ENCODE measurements at places on chromosomes 16 and 17.
A peak's percentile ranks its signal among the peaks of the same experiment; 100 is the strongest.

DNA sequence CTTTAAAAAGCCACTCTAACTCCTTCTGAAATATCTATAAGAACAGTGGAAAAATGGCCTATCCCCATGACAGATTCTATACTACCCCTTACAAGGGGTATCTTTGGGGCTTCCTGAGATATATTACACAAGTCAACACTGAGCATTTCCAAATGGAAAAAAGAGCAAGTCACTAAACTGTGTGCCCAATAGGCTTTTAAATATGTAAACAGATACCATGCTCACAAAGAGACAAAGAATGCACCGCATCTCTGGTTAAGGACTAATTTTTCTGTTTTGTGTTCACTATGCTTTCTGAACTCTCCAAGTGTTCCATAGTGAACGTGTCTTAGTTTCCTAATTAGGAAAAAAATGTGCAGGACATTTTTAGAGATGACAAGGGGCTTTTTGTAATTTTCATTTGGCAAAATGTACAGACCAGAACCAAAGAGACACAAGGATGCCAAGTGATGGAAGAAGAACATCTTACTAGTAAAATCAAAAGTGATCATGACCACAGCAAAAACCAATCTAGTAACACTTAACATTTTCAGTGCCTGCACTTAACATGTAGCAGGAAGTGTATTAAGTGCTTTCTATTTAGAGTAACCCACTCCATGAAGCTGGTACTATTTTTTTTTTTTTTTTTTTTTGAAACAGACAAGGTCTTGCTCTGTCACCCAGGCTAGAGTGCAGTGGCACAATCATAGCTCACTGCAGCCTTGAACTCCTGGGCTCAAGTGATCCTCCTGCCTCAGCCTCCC, 21.5 kb downstream of the MYH11 start:
- no peak for DNase-seq

DNA sequence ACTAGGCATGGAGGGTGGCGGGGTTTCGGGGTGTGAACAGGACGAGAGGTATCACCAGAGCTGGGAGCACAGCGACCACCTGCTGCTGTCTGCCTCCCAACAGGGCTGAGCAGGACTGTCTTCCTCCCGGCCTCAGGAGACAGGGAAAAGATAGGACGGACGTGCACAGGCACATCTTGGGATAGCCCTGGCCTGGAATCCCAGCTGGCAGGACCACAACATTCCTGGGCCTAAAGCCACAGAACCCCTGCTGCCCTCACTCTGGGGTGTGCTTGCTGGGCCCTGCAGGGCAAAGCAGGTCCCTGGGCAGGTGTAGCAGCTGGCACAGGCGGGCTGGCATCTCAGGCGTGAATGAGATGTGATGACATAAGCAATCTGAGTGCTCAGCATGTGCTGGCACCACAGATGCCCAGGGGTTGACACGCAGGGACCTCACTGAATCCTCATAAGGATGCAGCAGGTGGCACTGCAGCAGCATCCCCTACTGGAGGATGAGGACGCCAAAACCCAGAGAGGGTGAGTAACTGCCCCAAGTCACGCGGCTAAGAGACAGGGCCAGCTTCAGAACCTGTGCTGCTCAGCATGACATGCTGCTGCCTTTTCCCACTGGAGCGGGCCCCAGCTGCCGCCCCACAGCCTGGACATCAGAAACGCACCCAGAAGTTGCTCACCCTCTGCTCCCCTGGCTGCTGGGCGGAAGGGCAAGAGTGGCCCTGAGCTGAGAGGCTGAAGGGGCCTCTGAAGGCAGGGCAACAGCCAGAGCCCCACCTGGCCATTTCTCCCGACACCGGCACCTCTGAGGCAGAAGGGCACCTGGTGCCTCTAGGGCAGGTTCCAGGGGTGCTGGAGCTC, 7.1 kb downstream of the CORO7 start:
- no peak for DNase-seq

- DNase-seq = no peak
Measured at GRCh38 chr16:47156680-47157215, 13.0 kb upstream of the NETO2 start.

DNA sequence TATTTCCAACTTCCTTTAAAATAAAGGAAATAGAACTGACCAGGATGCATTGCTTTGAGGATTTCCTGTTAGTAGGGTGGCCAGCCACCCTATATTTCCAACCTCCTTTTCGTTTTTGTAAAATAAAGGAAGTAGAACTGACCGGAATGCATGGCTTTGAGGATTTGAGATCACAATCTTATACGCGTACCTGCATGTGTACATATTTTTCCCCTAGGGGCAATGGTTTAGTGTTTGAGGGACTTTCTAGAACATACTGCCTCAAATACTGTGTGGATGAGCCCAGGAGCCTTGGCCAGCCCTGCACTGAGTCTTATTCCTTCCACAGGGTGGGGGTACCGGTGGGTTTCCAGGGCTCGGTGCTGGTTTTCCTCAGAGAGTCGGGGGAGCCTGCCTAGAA, 25.6 kb downstream of the MAPK8IP3 start:
- DNase-seq = no peak

DNA sequence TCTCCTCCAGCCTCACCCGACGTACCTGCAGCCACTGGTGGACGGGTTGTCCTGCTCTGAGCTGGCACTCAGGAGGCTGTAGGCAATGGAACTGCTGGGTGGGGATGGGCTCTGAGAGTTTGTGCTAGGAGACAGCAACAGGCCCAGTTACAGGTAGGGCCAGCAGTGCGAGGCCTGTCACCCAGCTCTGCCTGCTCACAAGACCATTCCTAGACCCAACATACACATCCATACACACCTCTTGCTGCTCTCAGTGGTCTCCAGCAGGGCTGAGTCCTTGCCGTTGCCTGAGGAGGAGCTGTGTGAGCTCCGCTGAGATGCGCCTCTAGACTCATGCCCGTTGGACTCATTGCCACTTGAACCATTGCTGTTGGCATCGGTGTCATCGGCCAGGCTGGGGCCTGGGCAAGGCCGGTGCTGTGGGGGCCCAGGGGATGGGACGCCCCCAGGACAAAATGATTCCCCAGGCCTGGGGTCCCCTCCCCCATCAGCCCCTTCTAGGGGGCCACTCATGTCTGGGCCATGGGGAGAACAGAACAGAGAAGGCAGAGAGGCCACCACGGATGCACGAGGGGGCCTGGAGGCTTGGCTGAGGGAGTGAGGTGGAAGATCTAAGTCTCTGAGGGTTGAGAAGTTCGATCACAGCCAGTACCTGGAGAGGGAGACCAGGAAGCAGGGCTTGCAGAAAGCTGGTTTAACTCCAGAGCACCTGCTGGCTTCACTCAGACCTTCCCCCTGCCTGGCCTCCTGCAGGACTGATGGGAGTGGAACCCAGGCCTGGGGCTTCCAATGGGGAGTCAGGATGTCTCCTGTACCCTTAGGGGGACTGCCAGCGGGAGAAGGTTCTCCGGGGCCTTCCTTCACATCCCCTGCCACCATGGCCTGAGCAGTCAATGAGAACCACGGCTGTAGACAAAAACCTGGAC, 1.7 kb downstream of the PER1 start:
- no peak for DNase-seq

- DNase-seq = no peak
Measured at GRCh38 chr17:68532826-68533225, 20.6 kb downstream of the PRKAR1A start.

GRCh38 chr17:50107790-50108414, 12.8 kb downstream of the PDK2 start:
- DNase-seq = no peak

DNA sequence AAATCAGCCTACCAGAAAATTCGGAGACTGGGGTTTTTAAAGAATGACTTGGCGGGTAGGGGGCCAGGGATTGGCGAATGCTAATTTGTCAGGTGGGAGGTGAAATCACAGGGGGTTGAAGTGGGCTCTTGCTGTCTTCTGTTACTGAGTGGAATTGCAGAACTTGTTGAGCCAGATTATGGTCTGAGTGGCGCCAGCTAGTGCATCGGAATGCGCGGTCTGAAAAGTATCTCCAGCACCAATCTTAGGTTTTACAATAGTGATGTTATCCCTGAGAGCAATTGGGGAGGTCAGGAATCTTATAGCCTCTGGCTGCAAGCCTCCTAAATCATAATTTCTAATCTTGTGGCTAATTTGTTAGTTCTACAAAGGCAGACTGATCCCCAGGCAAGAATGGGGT, 762 bp upstream of the RBL2 start:
- no peak for DNase-seq

DNA sequence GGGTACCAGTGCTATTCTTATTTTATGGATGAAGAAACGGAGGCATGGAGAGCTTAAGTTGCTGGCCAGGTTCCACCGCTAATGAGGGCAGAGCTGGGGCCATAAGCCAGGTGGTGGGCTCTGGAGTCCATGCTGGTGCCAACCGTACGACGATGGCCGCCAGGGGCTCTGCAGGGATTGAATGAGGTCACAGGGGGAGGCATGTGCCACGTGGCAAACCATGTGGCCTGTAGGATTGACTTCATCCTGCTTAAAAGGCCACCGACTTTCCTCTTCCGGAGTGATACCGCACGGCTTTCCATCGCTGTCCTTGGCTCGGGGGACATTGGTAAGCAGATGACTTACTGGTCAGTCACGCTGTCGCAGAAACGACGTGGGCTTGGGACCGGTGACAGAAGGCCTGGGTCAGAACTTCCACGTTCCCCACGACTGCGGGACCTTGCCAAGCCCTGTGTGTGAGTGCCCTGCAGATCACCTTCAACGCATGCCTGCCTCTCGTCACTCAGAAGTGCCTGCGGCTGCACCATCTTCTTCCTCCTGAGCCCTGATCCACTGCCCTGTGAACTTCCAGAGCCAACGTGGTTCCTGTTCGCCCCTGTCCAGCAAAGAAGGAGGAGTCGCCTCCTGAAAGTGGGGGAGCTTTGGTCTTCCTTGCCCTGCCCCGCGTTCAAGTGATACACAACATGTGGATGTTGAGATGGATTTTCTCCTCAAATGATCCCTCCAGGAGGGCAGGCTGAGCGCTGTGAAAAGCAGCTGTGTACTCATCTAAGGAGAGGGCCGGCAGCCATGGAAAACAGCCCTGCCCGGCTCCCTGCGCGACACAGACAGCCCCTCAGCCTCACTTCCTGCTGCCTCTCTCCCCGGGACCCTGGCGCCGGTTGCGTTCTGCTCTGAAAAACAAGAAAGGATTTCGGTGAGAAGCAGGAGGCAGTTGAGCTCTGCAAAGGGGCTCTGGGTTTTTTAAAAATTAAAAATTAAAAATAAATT, 176.7 kb downstream of the C16orf95 start:
- no peak for DNase-seq

- DNase-seq = peak; percentile 0
Measured at GRCh38 chr16:26396511-26397235, 670.1 kb upstream of the C16orf82 start.

- DNase-seq = no peak
Measured at GRCh38 chr16:56225017-56225742, 33.9 kb downstream of the GNAO1 start.

DNA sequence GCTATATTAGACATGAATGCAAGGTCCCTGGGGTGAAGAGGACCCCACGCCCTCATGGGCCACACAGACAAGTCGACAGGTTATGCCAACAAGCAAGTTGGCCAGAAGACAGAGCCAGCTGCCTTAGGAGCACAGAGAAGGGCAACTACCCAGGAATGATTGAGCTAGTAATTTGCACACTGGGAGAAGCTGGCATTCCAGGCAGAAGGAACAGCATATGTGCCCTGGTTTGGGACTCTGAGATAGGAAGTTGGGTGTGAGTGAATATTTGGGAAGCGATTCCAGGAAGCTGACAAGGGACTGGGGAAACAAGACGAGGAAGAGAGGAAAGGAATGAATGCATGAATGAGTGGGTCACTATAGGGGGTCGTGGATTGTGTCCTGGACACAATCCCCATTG, 203.7 kb upstream of the CDH5 start:
- no peak for DNase-seq

DNA sequence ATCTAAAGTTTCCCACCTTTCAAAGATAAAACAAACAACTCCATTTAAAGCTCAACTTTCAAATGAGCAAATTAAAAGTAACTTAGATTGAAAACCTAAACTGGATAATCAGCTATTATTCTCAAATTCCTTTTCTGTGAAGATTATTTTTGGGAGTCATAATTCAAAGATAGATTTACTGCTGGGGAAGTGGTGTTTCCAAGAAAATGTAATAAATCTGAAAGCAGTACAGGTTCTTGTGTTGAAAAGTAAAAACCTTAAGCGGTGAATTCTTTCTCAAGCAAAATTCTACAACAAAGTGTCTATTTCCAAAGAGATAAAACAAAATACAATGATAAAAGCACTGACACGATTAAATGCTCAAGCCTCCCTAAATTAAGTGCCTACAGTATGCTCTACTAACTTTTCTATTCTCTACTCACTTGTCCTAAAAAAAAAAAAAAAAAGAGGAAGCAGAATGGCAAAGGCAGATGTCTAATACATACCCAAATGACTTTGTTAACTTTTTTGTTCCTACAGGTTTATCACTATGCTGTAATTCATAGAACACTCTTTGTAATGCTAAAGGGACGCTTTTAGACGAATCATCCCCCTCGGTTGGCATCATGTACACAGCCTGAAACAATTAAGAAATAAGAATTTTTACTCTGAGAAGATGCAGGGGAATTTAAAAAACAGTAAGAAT, 34.5 kb downstream of the LITAFD start:
- no peak for DNase-seq

- DNase-seq = no peak
Measured at GRCh38 chr16:13093661-13094060, 192.3 kb downstream of the SHISA9 start.

DNA sequence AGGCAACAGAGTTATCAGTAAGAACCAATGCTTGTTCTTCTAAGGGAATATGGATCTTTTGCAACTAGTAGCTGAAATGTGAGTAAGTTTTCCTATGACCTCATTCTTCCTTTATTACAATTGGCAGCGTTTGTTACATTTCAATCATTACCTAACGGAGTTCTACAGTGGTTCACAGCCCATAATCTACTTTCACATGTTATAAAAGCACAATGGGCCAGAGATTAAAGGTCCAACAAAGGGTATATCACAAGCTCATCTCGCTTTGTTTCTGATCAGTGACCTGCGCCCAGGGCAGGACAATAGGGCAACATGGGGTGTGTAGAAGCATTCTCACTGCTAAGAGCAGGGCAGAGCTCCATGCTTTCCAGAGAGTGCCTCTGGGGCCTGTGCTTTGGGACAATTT, 279.9 kb upstream of the DYNLRB2 start:
- no peak for DNase-seq

GRCh38 chr17:45170931-45171337, 9.3 kb downstream of the HEXIM2 start:
- DNase-seq = no peak
